ENCODE measurements at places on chromosomes 6 and 20.

GRCh38 chr6:151999194-151999593 lies 191.7 kb downstream of the ESR1 start:
- no peak for DNase-seq

GRCh38 chr6:101824551-101825345 lies 431.2 kb downstream of the GRIK2 start:
- DNase-seq = no peak

- DNase-seq = no peak
Observed at GRCh38 chr20:53042521-53042920, 70.4 kb downstream of the TSHZ2 start.

DNA sequence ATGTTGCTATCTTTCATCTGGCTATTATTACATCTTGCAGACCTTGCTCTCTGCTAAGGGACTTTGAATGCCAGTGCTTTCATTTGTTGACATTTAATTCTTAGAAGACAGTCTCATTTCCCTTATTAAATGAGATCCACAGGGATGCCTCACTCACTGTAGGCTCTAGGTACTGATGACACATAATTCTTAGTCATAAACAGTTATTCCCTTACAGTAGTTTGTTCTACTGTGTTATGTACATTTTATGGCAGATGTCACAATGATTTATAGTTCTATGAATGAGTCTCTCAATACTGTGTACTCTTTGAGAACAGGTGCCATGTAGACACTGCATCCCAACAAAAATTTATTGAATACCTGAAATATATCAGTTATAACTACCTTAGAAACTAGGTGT lies 70.3 kb downstream of the FAM83B start:
- no peak for DNase-seq

DNA sequence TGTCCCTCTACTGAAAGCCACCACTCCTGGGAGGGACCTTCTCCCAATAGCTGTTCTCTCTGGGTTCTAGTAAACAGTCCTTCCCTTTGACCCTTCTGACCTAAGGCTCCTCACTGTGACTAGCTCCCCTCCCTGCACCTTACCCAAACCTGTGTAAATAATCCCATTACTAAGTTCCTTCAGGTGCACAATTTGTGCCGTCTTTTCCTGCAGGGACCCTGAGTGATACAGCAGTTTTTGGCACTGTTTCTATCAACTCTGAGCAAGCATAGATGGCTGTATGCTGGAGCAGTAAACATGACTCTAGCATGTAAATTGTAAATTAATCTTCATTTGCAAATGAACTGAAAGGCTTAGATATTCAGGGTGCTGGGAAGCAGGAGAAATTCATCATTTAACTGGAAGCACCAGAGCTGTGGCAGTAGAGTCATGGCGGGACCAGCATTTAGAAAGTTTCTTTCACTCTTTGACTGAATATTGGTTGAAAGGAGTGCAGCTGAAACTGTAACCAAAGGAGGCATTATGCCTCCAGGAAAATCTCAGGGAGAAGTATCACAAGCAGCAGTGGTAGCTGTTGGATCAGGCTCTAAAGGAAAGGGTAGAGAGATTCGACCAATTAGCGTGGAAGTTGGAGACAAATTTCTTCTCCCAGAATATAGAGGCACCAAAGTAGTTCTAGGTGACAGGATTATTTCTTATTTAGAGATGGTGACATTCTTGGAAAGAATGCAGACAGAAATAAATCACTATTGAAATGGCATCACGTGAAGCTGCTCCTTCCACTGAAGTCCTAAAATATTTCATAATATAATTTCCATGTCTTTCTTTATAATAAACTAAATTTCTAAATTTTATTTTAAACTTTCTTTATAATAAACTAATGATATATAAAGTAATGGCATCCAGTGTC lies 117.8 kb downstream of the TCP11 start:
- no peak for DNase-seq

Data from H9 (cell line).